ENCODE measurements at places on chromosomes 16 and 17.

GRCh38 chr16:85611194-85611443, 2.0 kb upstream of the GSE1 start:
- no peak for DNase-seq

DNA sequence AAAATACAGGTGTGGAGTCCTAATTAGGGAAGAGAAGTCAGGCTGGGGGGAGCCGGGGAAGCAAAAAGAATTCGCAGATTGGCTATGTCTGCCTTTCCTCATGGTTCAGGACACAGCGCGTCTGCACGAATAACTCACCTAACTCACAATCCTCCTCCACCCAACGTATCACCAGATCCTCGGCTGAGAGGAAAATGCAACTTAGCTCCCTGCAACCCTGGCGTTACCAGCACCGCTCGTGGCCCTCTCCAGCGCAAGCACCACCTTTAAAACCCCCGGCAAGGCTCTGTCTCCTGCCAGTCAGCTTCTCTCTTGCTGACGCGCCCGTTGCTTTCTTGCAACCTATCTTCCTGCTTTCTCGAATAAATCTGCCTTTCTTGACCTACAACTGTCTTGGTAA, 49.8 kb upstream of the METRNL start:
- DNase-seq: no peak

- no peak for DNase-seq
Observed at GRCh38 chr17:8118769-8119580, 661 bp upstream of the ALOXE3 start.

- DNase-seq: no peak
Observed at GRCh38 chr16:58124601-58124915, 4.6 kb downstream of the CFAP20 start.

DNA sequence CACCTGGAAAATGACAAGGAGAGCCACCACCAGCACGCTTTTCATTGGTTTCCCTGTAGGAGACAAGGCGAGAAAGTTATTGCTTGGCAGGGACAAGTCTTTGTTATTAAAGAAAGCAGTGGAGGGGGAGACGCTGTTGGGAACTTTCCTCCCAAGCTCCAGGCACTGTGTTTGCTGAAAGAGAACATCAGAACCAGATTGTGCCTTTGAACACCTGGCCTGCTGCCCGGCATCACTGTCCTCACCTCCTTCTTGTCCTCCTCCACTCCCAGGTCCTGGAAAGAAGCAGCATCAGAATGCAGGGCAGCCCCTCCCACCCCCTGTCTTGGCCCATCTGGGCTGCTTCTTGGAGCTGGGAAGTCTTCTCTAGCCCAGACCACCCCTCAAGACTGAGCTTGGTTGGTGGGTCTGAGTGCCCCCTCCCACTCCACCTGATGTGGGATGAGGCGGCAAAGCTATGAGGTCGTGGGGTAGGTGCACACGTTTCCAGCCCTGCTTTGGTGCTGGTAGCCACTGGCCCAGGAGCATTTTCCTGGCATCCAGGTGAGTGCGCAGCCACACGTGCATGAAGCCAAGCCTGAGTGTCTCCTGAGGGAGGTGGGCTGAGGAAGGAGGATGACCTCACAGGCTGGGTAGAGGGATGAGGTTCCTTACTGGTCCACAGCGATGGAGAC, 6.2 kb downstream of the CCR7 start:
- DNase-seq: no peak

DNA sequence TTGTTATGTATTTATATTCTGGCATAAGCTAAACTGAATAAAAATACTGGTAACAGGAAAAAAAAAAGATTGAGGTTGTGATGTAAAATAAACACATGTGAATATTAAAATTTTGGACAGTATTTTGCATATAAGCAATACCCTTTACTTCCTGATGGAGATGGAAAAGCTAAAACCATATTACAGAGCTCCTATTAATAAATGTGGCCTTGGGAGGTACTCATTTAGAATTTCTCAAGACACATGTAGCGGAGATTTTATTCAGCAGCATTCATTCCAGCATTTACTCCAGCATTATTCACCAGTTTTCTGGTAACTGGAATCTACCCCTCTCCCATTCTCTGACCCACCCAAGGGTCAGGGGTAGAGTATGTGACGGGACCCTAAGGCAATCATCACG, 94.3 kb upstream of the AXIN2 start:
- DNase-seq: no peak

GRCh38 chr17:34173241-34173640, 81.8 kb upstream of the CCL2 start:
- no peak for DNase-seq

GRCh38 chr17:68004201-68004600, 7.9 kb upstream of the C17orf58 start:
- DNase-seq: no peak

- no peak for DNase-seq
Observed at GRCh38 chr17:66963521-66963908, 992 bp upstream of the CACNG4 start.

DNA sequence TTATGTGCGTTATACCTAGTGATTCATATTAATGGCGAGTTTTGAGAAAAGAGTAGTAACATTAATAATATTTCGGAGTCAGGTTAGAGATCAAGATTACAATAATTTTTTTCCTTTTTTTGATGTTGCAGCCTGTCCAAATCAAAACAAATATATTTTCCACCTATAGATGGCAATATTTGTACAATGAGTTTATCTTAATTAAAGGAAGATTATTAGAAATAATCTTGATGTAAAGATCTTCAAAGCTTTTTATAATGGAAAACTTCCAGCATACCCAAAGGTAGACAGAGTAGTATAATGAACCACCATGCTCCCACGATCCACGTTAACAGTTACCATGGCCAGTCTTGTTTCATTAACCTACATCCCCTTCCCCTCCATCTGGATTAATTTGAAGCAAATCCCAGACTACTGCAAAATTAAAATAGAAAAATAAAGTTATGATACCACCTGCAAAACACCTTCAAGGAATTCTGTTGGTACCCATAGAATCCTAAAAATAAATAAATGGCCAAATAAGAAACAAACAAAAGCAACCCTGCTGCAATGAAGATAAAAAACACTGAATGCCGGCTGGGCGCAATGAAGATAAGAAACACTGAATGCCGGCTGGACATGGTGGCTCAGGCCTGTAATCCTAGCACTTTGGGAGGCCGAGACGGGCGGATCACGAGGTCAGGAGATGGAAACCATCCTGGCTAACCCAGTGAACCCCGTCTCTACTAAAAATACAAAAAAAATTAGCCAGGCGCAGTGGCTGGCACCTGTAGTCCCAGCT, 46.5 kb upstream of the GINS3 start:
- no peak for DNase-seq

DNA sequence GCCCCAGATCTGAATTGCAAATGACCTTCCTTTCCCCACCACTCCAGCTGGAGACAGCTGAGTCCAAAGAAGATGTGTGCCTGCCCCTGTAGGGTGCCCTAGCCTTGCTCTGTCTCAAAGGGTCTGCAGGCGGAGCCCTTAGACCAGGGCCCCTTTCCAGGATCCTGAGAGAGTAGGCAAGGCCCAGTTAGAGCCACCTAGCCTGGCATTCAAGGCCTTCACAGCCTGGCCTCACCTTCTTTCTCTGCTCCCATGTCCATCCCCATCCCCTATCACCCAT, 66.6 kb upstream of the LHX1 start:
- DNase-seq: no peak

GRCh38 chr16:88316941-88317612, 65.7 kb upstream of the ZNF469 start:
- DNase-seq: no peak

DNA sequence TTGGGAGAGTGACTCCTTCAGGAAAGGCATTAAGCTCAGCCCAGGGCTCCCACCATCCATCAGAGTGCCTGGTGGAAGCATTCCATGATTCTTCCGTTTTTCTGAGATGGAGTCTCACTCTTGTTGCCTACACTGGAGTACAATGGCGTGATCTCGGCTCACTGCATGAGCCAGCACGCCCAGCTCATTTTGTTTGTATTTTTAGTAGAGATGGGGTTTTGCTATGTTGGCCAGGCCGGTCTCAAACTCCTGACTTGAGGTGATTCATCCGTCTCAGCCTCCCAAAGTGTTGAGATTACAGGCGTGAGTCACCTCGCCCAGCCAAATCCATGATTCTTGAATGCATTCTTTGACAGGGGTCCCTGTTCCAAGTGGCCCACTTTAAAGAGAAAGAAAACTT, 23.1 kb downstream of the MIS12 start:
- DNase-seq: peak; percentile 9

GRCh38 chr17:81854974-81855774, 5.2 kb downstream of the P4HB start:
- DNase-seq: peak; percentile 77

DNA sequence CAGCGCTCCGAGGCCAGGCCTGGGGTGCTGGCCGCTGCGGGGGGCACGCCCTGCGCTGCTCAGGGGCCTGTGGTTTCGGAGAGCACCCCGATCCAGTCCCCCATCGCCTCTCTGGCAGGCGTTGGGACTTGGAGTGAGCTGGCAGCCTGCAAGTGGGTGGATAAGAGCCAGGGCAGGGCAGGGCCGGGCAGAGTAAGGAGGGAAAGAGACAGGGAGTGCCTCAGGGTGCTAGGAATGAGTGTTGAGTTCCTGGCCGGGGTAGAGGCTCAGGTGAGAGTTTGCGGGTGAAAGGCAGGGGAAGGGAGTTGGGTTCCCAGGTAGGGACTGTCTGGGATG, 1.3 kb downstream of the CDH13 start:
- DNase-seq: peak; percentile 83

DNA sequence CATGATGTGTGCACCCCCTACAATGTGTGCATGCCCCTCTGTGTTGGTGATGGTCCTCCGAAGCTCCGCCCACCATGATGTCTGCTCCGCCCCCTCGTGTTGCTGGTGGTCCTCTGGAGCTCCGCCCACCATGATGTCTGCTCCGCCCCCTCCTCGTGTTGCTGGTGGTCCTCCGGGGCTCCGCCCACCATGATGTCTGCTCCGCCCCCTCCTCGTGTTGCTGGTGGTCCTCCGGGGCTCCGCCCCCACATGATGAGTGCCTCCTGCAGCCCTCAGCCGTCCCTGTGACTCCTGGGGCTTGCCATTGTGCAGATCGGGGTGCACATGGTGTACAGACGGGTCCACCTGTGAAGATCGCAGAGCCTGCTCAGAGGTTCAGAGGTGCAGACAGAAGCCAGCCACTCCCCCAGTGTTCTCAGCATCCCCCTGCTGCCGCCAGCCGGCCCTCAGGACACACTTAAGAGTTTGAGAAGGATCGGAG, 129.1 kb upstream of the CHMP6 start:
- no peak for DNase-seq

GRCh38 chr17:29008591-29008990, 2.8 kb upstream of the SEZ6 start:
- no peak for DNase-seq

Data from keratinocyte (primary cell).